ENCODE measurements at places on chromosomes 2 and 18.

DNA sequence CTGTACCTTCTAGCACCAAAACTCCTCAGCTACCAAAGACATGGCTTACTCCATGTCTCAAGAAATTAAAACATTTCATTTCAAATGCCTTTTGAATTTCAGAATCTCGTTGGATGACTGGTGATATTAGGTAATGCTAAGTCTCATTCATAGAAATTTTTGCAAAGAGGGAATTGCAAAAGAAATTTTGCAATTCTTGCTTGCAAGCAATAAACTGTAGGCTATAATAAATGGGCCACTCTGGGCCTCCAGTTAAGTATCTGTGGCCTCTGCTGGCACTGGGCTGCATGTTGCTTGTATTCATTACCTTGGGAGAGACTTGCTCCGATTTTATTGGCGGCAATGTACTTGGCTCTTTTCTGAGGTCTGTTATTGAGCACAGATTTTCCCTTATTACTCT is 2.8 kb upstream of the LCLAT1 start:
- no peak for DNase-seq

- DNase-seq = no peak
Observed at GRCh38 chr18:13630716-13631268, 95.6 kb downstream of the FAM210A start.

DNA sequence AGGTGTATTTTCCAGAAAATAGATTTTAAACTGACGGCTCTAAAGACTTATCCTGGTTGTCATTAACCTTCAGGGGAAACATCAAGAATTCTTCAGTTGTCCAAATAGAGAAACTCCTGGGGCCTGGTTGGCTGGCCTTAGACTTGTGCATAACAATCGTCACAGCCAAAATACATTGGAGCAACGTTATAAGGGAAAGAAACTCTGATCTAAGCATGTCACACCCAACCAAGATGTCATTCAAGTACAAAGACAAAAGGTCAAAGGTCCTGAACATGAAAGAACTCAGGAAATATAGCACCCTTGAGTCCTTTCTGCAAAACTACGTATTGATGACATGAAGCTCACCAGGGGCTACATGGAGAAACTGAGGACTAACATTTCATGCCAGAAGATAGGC is 23.8 kb upstream of the APCDD1 start:
- DNase-seq = no peak

DNA sequence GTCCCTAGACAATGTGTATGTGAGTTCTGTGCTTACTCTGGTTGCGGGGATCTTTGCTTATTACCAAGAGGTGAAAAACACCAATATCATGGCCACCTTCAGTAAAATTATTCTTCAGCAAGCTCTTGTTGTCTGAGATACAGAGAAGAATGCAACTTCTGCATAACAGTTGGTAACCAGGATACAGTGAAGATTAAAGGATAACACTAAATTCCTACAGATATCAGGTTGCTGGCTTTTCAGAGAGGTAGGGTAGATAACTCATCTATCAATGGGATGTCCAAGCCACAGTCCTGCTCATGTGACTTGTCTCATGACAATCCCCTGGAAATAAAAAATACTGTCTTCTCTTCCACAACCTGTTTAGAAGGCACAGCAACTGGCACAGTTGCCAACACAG is 308.5 kb downstream of the TNS1 start:
- no peak for DNase-seq

DNA sequence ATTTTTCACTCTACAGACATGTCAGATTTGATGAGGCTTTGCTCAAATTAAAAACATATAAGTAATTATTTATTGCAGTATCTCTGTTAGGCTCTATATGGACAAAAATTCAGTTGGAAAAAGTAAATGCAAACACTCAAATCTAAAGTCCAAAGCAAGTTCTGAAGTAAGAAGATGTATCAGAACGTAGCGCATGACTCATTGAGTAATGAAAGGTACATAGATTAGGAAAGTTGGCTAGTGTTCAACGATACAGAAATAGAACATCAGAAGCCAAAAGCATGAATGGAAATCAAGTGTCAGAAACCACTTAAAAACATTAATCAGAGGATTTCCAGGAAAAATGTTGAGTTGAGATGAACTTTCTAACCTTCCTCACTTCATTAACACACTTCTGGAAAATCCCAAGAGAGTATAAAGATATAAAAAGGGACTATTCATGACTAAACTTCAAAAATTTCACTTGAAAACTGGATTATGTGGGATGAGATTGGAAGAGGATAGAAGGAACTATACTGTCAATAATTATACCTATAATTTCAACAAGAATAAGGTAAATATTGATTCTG is 494.1 kb downstream of the LRRTM4 start:
- DNase-seq = no peak

DNA sequence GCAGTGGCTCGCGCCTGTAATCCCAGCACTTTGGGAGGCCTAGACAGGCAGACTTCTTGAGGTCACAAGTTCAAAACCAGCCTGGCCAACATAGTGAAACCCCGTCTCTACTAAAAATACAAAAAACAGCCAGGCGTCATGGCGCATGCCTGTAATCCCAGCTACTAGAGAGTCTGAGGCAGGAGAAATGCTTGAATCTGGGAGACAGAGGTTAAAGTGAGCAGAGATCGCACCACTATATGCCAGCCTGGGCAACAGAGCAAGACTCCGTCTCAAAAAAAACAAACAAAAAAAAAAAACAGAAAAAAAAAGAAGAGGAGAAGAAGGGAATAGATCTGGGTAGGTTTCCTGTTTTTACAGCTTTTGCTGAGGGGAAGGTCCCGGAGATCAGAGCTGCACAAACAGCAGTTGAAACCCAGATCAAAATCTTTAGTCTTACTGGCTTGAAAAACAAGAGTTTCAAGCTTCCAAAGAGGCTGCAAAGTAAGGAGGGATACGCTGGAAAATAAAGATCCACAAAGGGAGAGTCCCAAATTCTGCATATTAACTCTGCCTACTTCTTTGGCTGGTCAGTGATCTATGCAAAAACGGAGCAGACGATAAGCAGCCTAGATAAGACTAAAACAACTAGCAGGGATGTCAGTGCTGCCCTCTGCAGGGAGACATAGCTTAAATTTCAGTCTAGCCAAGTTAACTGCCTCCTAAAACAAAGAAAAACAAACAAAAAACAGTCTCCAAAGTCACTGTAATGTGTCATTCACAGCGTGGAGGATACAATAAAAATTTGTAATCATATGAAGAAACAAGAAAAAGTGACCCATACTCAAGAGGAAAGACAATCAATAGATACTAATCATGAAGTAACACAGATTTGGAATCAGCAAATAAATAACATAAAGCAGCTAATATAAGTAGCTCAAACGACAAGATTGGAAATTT is 74.1 kb downstream of the TLK1 start:
- DNase-seq = peak; percentile 27

DNA sequence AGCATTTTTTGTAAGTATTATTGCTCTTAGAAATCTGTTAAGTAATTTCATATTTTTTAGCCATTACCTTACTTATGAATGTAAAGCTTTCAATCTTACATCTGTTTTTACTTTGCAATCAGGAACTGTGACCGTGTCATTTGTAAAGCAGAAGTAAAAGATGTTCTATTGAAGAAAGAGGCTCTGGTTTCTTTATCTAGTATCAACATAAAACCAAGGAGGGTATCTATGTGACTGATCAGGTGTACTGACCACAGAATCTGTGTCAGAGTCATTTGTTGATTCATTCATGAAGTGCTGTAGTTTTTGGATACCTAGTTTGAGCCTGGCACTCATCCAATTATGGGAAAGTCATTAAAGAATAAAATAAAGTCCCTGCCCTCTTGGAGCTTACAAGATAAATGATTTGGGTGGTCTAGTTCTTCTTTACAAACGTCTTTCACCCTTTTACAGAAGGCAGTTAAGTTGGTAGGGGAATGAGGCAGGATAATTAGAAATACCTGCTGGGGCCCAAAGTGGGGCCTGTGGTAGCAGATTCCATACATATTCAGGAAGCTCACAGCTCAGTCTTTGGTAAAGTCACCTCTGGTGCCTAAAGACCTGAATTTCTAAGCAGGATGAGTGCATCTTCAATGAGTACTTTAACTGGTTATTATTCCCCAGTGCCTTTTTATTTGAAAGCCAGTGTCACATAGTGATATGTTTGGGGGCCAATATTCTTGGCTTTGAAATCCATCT is 260.6 kb upstream of the NT5C1B start:
- DNase-seq = no peak

- DNase-seq = no peak
Observed at GRCh38 chr2:121640380-121641316, 8.6 kb downstream of the CLASP1 start.

DNA sequence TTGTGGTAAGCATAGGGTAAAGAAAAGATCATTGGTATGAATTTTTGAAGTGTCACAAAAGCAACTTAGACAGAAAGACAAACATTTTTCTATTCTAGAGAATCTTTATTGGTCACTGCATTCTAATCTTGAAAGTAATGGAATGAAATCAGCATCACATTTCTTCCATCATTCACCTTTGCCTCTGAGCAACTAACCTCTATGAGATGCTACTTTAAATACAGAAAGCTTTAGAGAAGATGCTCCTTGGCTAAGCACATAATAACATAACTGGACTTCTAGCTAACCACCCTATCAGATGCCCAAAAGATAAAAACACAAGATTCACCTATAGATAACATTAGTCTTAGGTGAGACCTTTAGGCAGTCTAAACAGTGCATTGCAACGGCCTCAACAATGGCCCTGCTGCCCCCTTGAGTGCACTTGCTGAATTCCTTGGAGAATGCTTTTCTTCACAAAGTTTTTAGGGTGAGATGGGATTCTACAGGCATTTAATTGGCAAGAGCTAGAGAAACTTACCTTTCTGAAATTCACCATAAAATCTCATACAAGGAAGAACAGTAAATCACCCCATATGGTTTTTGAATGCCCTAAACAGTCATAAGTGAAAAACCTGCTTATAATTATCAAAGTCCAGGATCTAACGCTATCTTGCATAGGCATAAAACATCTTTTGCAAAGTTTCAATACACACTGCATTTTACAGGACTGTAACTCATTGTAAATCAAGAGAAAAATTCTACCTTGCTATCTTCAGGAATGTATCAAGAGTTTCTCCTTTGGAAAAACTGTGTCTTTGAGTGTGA is 791.3 kb upstream of the CHAC2 start:
- no peak for DNase-seq
